ENCODE measurements at places on chromosomes 4 and X.

DNA sequence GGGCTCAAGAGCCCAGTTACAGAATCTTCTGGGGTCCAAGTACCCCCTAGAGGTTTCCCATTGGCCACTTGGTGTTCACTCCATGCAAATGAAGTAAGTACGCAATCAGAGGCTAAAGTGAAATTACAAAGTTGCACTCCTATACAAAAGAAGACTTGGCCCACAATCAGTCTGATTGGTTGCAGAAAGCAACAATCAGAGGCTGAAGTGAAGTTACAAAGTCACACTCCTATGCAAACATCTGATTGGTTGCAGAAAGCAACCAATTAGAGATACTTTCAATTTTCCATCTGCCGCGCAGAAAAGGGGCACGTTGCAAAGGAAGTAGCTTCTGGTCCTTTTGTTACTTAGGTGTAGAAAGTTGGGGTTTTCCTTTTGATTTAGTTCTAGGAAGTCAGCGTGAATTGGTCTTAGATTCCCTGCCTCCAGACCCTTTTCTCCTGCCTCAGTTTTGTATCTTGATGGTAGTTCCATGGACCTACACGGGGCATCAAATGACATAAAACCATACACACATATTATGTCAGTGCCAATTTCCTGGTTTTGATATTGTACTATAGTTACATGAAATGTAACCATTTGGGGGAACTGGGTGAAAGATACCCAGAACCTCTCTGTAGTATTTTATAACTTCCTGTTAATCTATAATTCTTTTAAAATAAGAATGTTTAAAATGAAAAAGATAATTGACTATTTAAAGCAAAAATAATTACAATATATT lies 12.4 kb upstream of the PIN4 start:
- no peak for DNase-seq

DNA sequence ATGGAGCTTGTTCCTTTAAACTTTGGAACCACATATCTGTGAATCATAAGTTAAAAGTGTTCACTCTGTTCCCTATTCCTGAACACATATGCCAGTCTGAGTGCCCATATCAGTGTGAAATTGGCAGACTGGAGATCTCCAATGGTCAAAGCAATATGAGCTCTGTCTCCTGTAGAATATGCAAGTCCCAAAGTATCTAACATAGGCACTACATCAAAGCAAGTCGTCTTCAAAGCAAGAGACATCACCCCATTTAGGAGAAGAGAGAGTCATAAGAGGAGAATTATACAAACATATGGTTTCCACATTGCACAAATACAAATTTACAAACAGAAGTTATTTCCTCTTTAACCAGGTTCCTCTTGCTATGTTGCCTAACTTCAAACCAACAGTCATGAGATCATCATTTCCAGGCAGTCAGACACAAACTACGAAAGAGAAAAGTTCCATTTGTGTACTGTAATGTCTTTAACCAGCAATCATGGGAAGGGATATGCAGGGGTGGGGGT lies 9.9 kb upstream of the GK start:
- no peak for DNase-seq

- DNase-seq: no peak
Observed at GRCh38 chr4:10958226-10958856, 273.8 kb upstream of the CLNK start.

DNA sequence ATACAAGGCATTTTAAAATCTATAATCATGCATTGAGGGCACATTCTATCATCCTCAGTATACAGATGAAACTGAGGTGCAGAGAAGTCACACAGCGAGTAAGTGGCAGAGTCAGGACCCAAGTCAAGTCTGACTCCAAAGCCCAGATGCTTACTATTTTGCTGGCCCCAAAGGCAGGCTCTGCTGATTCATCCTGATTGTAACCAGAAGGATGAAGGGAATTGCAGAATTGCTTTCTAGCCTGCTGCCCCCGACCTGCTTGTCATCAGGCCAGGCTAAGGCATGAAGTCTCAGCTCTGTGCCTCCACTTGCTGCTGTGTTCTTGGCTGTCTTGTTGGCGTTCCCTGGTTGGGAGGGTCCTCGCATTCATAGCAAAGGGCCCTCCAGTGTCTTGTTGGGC lies 62.7 kb downstream of the SLC9A6 start:
- no peak for DNase-seq

GRCh38 chr4:20395160-20395773 lies 143.6 kb downstream of the SLIT2 start:
- peak; percentile 1 for DNase-seq

- DNase-seq: no peak
Observed at GRCh38 chrX:135308345-135308855, 880 bp upstream of the ETDC start.

- DNase-seq: no peak
Observed at GRCh38 chrX:50484662-50485061, 14.0 kb upstream of the DGKK start.

DNA sequence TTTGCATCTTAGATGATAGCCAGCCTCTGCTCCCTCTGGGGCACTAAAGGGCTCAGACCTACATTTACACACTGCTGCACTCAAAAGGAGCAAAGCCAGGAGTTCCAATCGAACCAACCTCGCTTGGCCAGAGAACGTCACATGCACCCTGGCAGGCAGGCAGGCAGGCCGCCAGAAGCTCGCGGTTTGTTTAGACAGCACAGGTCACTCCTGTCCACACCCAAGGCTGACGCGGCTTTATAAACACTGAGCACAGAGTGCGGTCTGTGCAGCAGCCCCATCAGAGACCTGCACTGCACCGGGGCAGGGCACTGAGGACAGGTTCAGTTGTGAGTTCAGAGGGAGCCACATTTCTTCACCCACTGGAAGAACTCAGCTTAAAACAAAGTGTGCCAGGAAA lies 143.9 kb downstream of the BCOR start:
- no peak for DNase-seq

DNA sequence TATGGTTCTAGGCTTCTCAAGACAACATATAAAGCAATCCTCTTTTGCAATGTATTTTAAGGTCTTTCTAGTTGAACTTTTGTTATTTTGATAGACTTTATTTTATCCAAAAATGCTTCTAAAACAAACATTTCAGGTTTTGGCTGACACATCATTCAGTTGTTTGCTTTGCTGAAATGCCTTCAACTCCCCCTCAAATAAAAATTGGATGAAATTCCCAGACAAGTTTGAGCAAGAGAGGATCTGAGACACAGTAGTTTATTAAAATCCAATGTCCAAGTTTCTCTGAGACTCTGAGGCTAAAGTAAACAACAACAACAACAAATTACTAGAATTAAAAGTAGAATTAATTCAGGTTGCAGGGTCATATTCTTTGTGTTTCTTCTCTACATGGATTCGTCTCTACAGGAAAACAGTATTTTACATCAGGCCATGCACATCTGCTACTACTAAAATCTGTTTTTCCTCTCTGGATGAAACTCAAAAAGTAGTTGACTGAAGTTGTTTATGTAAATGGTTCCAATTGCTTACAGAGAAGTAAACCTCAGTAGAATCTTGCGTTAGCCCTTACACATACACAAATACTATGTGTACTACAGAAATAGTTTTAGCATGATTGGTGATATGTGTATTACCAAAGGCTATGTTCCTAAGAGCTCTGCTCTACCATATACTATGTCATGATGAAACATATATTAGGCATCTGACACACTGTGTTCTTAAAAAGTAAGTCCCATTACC lies 64.9 kb downstream of the PRSS12 start:
- no peak for DNase-seq

GRCh38 chrX:80511969-80512760 lies 91.9 kb downstream of the TENT5D start:
- no peak for DNase-seq

DNA sequence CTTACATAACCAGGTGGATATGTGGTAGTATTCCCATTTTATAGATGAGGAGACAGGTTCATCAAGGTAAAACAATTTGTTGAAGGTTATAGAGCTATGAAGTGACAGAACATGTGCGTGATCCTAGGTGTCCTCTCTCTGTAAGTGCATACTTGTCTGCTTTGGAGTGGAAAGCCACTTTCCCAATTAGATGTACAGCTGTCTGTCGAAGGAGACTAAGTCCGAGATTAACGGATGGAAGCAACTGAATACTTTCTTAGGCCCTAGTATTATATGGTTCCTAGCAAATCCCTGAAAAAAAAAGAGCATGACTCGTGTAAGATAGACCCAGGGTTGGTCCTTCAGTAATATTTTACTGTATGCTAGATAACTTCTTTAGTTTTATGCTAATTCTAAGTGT lies 19.7 kb downstream of the TMEM131L start:
- DNase-seq: no peak

DNA sequence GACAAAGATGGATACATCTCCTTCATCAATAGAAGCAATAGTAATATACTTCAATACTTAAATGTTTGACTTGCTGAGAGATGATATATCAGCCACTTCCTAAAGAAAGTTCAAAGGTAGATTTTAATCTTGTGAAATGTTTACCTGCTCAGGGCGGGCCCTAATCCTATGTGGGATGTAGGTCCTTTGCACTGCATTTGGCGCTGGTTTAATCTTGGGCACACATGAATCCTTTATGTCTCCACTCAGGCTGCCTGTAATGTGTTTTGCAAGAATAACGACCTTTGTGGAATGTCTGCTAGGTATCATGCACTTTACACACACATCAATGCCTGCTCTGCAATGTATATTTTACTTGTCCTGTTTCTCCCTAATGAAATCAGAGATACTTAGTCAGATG lies 368.7 kb downstream of the GBA3 start:
- DNase-seq: no peak

GRCh38 chr4:139540161-139540560 lies 15.9 kb downstream of the SETD7 start:
- no peak for DNase-seq

DNA sequence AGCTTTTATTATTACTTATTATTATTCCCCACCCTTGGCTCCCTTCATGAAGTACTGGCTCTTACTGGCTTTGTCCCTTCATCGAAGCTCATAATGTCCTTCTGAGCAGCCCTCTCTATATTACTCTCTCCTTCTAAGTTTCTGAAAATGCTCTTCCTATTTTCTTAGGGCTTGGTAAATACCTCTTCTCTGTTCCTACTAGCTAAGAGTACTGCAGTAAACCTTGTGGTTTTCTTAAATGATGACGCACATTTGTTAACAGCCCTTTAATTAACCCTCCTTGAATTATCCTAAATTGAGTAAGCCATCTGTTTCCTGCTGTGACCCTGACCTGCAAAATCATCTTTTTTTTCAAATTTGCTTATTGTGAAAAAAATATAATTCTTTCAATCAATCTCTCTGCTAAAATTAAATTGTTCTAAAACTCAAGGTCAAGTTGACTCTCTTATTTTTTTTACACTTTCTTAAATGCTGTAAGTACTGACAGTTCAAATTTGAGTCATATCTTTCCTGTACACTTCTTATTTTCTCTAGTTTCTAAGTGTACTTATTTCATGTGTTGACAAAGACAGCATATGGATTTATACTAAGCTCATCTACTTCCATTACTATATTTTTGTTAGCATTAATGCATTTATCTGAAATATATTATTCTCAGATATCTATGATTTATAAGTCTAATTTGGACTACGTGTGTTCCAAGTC lies 148.9 kb downstream of the ADAM29 start:
- no peak for DNase-seq

DNA sequence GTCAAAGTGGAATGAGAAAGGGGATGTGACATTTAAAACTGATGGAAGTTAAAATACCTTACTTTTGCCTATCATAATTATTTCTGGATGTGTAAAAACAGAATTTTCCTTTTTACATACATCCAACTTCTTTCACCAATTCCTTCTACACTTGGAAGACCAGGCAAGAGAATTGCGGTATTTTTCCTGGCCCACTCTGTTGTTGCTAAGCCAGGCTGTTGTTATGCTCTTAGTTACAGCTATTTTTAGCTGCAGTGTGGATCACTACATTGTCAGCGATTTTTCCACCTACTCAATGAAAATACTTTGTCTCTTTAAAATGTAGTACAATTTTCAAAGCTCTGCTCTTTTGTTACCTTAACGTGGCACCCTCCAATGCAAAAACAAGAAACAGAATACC lies 43.4 kb downstream of the NKX6-1 start:
- no peak for DNase-seq

DNA sequence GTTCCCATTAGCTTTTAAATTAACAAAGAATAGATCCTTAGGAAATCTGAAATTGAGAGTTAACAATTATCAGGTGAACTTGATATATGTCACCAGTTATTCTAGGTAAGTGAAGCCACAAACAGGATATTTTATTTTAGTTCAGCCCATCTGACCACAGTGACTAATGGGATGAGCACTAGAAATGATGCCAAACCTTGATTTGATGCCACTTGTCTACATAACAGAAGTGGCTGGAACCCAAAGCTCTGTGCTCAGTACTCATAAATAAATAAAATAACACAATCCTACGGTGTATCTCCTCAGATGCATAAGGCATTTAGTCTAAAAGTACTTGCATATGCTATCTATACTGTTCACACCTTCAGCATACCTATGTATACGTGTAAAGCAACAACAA lies 12.2 kb downstream of the SLITRK4 start:
- DNase-seq: no peak

- peak; percentile 32 for DNase-seq
Observed at GRCh38 chrX:43969504-43970501, 3.4 kb downstream of the NDP start.

DNA sequence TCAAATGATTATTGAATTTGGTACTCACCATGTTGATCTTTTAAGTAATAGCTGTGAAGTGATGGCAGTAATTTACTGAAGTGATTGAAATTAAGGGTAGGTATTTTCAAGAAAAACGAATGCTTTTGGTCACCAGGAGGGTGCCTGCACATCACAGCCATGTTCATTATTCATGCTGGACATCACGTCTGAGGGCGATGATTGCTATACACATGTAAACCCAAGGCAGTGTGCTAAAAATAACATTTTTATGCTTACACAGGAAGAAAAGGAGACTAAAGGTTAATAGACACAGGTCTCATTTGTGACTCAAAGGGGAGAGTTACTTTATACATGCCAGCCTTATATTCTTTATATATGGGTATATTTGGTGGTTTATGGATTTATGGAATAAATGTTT lies 1146.0 kb downstream of the NLGN4X start:
- no peak for DNase-seq

- DNase-seq: no peak
Observed at GRCh38 chr4:88009871-88010270, 2.4 kb downstream of the PKD2 start.

DNA sequence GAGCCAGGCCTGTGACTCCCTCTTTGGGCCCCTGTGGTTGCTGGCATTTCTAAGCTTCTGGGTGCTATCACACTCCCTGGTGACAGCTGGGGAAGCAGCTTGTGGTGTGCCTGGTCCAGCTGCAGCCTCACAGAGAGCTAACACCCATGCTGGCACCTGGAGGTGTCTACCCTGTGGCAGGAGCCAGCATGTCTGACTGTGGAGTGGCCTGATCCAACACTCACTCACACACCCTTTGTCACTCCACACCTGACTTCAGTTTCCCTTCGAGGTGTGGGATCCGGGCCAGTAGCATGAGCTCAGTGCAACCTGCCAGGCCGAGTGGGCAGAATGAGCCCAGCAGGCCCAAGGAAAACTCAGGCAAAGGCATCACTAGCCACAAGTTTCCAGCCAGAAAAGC lies 67.5 kb downstream of the TECRL start:
- no peak for DNase-seq

- no peak for DNase-seq
Observed at GRCh38 chrX:683576-683975, 53.0 kb downstream of the SHOX start.
